Stimulated activated CD8-positive, alpha-beta memory T cell treated with anti-CD3 and anti-CD28 coated beads, Interleukin-15, amount 100 ng/mL, for 4 hours (primary cell): ENCODE measurements at places on chromosomes 5 and 9.

DNA sequence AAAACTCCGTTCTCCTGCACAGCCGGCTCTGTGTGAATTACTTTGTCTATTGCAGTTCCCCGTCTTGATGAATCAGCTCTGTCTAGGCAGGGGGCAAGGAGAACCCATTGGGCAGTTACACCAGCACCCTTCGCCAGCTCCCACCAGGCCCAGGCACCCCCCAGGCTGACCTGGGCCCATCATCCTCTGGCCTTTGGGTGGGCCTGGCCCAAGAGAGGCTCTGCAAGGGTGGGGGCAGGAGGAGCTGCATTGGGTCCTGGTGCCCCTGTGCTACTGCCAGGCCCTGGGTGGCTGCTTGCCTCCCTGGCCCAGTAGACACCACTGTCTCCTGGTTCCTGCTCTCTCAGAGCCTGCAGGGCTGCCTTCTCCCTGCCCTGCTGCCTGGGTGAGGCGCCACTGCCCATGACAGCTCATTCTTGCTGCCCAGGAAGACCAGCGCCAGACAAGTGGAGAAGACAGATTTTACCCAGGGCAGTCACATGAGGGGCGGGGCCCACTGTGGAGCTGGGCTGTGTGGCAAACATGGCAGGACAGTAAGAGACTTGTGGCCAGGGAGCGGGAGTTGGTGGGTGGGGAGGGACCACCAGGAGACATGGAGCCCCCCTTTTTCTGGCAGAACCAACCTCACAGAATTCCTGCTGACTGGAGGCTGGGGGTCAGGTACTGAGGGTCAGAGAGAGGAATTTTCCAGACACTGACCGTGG is 67.2 kb downstream of the MRPL36 start:
- no peak for DNase-seq

GRCh38 chr5:73619606-73620333 is 6.2 kb upstream of the ARHGEF28 start:
- DNase-seq = no peak

- DNase-seq = no peak
Measured at GRCh38 chr9:125913551-125913950, 166.4 kb downstream of the PBX3 start.

- no peak for DNase-seq
Measured at GRCh38 chr9:127543221-127543620, 68.9 kb upstream of the STXBP1 start.

- DNase-seq = no peak
Measured at GRCh38 chr9:99465231-99465907, 243.3 kb downstream of the SEC61B start.
